ENCODE measurements at places on chromosomes 7 and 10.
A peak's percentile ranks its signal among the peaks of the same experiment; 100 is the strongest.

- DNase-seq = no peak
Measured at GRCh38 chr10:33832124-33832787, 497.8 kb upstream of the NRP1 start.

DNA sequence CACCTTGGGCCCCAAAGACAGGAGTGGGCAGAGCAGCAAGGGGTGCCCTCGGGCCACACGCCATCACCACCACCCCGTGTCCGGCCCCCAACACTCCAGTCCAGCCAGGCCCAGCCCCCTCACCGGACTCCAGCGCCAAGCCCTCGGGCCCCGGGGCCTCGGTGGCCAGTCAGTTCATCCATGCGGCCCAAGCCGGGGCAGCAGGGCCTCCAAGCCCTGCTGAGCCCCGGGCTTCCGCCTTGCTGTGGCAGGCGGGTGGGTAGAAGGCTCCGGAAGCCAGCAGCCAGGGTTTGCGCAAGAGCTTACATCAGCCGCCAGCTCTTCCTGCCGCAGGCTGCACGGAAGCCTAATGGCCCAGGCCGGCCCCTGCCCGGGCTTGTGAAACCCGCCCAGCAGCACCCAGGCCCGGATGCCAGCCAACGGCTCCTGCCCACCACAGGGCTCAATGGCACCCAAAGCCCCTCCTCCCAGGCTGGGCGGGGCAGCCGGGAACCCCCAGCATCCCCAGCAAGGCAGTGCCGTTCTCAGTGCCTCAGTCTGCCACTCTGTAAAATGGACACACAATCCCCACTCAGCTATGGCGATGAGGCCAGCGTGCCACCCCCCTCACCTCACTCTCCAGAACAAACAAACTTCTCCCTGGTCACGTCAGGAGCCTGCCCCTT, 26.5 kb downstream of the TNRC18 start:
- peak; percentile 99 for DNase-seq

- no peak for DNase-seq
Measured at GRCh38 chr10:24357344-24358004, 148.5 kb downstream of the KIAA1217 start.

DNA sequence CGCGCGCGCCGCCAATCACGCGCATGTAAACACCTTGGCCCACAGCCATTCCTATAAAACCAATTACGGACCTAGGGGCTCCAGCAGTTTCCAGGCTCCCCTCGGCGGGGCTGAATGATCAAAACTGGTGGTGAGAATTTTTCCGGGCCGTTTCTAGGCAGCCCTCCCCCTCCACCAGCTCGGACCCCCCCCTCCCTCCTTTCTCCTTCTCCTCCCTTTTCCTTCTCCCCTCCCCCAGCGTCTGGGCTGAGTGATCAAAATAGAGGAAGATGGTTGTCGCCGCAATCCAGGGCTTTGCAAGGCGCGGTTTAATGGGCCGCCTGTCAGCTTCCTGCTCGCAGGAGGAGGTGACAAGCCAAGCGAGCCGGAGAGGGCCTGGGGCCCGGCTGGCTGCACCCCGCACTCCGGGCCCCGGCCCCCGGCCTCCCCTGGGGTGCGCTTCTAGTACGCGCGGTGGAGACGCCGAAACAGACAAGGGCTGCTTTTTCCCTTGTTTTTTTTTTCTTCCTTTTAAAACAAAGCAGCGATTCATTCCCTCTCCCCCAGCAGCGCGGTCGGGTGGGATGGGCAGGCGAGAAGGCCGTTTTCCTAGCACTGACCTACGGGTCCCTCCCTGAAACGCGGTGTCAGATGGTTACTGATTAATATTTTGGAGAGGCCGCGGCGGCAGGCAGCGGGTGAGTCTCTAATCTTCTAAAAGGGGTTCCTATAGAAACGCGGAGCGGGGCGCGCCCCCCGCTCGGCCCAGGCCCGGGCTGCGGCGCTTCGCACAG, 528 bp upstream of the TNRC18 start:
- peak; percentile 93 for DNase-seq

GRCh38 chr10:48187713-48188485, 86.6 kb downstream of the FRMPD2 start:
- DNase-seq = no peak
